ENCODE measurements at places on chromosomes 1 and 21. TPM values are rescaled to one million over a fixed set of nuclear protein-coding genes. Genes with fewer than 3 reads are reported as not detected.

- DNase-seq: peak; percentile 73
Observed at GRCh38 chr1:94063379-94063778, 57.6 kb downstream of the ABCA4 start.

The MIXL1 gene
- total RNA-seq: not detected

DNA sequence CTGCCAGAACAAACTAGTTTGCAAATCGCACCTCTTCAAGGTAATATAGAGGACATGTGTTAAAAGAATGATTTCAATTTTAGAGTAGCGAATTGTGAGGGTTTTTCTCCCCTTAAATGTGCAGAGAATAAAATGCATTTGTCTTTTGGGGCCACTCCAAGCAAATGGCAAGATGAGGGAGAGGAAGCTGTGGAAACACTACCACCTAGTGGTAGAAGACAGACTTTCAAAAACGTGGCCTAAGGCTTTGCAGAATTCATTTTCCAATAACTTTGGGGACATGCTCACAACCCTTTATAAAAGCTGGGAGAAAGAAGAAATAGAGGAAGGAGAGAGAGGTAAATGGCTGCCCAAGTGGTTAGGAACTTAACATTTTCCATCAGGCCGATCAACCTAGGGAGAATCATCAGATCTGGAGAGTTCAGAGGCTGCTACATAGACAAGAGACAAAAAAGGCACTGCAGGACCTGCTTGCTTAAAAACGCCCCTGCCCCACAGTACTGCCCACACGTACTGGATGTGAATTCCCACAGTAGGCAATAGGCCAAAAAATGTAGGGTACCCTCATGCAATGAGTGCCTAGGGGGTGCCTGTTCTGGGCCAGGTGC is 15.7 kb upstream of the RCAN1 start:
- DNase-seq: peak; percentile 55

DNA sequence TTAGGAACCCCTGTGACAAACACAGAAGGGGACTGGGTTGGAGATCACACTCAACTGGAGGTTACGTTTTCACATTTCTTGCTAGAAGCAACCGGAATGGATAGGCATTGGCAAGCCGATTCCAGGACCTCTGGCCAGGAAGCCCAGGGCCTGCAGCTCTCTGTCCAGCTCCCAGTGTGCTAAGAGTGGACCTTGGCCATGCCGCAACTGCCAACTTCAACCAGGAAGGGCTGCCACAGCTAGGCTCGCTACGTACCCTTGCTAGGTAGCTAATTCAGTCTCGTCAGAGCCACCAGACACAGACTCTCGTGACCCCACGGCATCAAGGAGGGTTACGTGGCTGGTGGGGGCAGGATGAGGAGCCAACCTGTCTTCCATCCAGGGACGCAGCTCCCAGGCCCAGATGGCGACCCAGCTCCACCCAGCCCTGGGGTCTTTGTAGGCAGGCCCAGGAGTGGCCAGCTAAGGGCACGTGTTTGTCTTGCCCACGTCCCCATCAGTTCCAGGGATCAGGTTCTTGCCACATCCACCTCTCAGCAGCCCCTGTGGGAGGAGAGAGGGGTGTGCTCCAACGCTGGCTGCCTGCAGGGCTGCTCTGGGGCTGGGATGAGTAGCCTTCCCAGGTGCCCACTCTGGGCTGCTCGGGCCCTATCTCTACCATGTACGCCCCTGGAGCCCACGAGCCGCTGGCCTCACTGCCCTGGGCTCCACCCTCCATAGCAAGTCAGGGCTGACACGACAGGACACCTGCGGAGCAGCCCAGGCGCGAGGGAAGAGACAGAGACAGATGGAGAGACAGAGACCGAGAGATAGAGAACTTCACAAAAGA is 39.2 kb downstream of the UBE2G2 start:
- DNase-seq: no peak

GRCh38 chr1:108854221-108855019 is 2.5 kb downstream of the AKNAD1 start:
- no peak for DNase-seq

DNA sequence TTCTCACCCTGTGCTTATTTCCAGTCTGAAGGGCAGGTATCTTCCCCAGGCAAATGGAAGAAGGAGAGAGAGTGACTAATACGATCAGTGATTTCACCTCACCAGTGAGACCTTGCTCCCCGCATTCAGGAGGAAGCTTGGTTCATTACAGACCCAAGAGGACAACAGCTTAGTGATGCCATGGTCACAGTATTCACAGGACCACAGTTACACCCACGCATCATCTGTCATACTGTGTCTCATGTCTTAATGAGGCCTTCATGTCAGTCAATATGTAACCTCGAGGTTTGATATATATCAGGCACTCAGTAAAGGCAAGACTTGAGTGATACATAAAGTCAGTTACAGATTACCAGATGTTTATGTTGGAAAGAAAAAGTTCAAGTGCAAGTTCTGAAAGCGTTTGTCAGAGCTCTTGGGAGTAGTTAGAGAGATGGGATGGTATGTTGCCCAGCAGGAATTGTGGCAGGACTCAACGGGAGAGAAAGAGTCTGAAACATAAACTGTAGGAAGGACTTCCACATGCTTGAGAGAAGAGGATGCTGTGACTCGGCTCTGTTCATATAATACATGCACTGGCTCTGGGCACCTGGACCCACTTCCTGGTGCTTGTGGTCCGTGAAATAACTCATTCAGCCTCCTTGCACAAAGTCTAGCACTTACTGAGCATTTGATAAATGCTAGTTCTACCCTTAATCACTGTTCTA is 33.3 kb downstream of the GNPAT start:
- DNase-seq: no peak

The EXO1 gene
- total RNA-seq: 7.9 TPM

DNA sequence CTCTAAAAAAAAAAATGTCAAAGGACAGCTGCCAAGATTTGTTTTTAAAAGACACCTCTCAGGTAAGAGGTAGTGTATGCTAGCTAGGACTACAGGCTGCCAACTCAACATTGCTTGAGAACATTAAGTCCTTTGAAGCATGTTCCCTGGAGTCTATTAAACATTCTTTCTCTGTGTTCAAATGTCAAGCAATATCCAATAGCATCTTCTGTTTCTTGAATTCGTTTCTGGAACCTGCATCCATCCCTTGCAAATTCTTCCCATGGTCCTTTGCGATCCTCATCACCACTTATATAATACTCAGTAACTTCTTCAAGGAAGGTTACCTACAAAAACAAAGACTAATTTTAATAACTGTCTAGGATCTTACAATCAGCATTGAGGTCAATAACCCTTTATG is 5.6 kb downstream of the PPP1R15B start:
- no peak for DNase-seq

GRCh38 chr21:35273333-35273732 is 224.2 kb upstream of the RUNX1 start:
- DNase-seq: no peak

The S100A7A gene
- total RNA-seq: not detected

The LYST gene
- total RNA-seq: 0.57 TPM

DNA sequence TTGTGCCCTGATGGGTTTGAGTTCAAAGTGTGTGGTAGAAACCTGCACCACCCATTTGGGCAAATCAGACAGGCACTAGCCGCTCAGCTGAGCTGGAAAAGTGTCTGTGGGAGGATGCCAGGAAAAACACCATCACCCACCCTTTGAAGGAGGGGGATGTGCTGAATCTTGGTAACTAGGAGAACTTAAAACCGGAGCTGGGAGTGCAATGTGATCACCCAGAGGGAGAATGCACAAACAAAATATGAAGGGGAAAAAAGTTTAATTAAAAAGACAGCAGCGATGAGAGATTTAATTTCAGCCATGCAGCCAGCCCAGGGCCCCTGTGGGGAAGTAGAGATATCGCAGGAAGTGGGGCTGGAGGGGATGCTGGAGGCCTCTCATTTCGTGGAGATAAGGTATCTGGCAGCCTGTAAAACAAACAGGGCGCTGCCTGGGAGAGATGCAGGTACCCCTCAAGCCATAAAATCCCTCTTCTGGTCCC is 86.8 kb upstream of the BCAR3 start:
- no peak for DNase-seq

- peak; percentile 21 for DNase-seq
Observed at GRCh38 chr1:40183055-40183710, 22.0 kb downstream of the RLF start.

DNA sequence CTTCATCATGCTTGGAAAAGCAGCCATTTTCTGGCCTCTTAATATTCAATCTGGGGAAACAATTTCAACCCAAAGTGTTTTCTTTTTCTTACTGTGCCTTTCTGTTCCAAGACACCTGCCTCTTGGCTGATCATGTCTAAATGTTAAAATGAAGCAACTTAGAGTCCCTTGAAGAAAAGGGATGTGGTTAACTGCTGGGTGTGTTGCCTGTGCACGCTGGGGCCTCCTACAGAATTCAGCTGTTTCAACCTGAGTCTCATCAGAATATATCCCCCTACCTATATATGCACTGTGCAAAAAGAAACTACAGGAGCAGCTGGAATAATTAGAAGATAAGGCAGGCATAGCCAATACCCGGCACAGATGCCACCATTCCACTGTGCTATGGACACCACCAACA is 222.0 kb downstream of the OMA1 start:
- no peak for DNase-seq

DNA sequence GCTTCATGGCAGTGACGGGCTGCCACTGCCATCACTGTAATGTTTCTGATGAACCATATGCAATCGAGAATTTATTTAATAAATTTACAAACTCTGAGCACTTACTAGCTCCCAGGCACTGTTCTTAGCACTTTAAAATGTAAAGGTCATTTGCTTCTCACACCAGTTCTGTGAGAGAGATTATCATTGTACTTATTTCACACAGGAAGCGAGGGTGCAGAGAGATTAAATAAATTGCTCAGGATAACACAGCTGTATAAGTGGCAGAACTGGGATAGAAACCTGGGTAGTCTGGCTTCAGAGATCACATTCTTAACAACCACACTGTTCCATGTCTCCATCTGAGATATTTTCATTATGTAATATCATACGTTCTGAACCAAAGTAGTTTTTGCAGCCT is 119.9 kb downstream of the MAST2 start:
- no peak for DNase-seq

GRCh38 chr1:201914456-201915235 is 25.9 kb downstream of the SHISA4 start:
- DNase-seq: no peak

GRCh38 chr1:201896951-201897391 is 8.3 kb downstream of the SHISA4 start:
- DNase-seq: peak; percentile 46

DNA sequence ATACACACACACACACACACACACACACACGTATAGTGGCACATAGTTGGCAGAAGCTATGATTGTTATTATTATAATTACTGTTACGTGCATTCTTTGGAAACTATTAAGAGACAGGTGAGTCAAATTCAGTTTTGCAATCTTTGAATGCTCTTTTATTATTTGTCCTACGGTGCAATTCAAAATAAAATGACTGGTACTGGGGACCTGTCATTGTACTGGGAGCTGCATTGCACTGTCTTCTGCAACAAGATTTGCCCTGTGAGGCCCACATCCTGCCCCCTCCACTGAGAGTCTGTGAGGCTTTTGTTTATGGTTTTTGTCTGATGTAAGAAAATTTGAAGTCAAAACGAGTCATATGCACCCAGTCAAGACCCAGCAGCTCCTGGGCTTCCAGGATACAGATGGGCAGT is 1.9 kb downstream of the LY9 start:
- DNase-seq: no peak

GRCh38 chr1:38241594-38242334 is 195.2 kb upstream of the POU3F1 start:
- DNase-seq: no peak

The PPP2R5A gene
- total RNA-seq: 42.1 TPM

GRCh38 chr1:62336638-62336994 is 17.4 kb upstream of the KANK4 start:
- no peak for DNase-seq

DNA sequence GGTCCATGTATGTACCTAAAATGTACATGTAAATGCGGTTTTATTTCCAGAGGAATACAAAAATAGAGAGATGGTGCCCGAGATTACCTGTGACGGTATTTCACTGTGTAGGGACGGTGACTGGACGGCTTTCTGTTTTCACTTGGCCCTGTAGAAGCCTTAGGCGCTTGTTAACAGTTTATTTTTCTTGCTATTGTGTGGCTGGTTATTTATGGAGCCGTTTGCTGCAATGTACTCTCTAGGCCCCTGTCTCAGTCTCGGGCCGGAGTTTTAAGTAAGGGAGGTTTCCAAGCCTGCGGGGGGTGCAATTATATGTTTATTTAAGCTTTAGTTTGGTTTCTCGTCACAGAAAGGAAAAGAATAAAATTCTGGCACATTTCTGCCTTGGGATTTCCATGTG is 413 bp downstream of the EFCAB7 start:
- no peak for DNase-seq

- DNase-seq: no peak
Observed at GRCh38 chr1:157411769-157412168, 140.5 kb downstream of the FCRL5 start.

The PLXNA2 gene
- 21.1 TPM for total RNA-seq

DNA sequence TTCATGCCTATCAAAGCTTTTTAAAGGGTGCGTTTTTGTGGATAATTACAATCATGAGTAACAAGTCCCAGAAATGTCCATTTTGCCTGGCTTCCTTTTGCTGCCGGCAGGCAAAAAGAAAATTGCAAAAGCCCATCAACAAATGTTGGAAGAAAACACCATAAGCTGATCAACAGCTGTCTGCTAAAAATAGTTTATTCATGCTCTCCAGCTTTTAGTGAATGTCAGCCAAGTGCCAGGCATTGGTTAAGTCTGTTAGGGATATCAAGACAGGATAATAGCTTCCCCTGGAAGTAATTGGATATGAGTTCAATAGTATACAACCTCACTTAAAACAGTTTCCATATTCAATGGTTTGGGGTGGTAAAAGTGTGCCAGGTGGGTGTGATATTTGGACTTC is 13.6 kb upstream of the AGMAT start:
- no peak for DNase-seq

DNA sequence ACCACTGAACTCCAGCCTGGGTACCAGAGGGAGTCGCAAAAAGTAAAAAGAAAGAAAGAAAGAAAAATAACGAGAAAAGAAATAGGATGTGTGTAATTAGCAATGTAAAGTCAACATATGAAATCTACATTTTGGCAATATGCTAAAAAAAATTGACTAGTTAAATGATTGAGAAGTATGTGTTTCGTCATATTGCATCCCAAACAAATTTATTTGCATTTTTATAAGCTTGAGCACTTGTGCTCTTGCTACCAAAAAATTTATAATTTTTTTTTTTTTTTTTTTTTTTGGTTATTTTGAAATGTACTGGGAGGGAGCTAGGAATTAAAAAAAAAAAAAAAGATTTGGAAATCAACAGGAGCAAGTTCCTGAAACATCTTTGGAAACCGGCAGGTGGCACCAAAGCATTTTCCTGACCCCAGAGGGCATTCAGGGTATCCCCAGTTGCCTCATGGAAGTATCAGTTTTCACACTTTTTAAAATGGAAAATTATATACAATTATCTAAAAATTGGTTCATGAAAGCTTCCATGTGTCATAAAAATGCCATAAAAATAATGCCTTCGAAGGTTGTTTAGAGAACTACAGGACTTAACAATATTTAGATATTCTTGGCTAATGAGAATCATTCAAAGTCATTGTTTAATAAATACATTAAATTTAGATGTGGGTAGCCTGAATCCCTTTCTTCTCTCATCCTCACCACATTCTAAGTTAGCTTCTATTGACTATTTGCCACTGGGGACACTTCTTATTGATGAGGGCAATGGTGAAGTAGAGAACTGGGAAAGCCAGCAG is 4.8 kb upstream of the HEATR1 start:
- DNase-seq: peak; percentile 73

The RHEX gene
- total RNA-seq: not detected
